Uterus (tissue), 4 donors: ENCODE measurements at places on chromosomes 7 and 10.
A peak's percentile ranks its signal among the peaks of the same experiment; 100 is the strongest.

GRCh38 chr7:101362334-101363195, at the start of gene COL26A1:
TSS of gene COL26A1 (plus strand) at chr7:101362875. CDS start at chr7:101363033, 158 bp downstream.
- DNase-seq = peak; percentile 19

DNA sequence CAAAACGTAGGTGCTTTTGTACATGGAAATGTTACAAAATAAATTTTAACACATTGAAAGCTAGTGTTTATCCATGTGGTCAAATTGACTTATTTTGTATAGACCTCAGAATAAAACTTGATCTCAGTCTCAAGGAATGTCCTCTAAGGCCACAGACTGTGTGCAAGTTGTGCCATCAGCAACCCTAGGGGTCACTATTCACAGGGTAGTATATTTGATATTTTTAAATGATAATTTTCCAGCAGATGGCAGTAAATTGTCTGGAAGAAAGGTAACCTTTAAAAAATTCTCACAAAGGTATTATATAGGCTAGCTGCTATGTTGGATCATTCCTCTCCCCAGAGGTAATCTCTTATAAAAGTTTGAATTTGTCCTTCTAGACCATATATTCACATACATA, 12.9 kb upstream of the SNX10 start:
- DNase-seq = no peak

GRCh38 chr10:21110358-21110757, 213.2 kb upstream of the NEBL start:
- no peak for DNase-seq

DNA sequence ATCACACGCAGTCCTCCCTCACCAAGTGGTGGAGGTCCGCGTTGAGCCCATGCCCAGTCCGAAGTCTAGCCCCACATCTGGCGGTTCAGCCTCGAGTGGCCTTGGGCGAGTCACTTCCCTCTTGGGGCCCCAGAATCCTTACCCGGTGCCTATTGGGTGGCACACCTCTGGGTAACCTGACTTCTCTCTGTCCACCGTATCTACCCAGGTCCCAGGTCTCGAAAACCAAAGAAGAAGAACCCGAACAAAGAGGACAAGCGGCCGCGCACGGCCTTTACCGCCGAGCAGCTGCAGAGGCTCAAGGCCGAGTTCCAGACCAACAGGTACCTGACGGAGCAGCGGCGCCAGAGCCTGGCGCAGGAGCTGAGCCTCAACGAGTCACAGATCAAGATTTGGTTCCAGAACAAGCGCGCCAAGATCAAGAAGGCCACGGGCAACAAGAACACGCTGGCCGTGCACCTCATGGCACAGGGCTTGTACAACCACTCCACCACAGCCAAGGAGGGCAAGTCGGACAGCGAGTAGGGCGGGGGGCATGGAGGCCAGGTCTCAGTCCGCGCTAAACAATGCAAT, 4.3 kb downstream of the EN2 start:
- DNase-seq = no peak

GRCh38 chr10:115417585-115418265, 324.6 kb downstream of the ATRNL1 start:
- no peak for DNase-seq

- DNase-seq = no peak
Observed at GRCh38 chr10:133030781-133031180, 56.9 kb upstream of the ADGRA1 start.

DNA sequence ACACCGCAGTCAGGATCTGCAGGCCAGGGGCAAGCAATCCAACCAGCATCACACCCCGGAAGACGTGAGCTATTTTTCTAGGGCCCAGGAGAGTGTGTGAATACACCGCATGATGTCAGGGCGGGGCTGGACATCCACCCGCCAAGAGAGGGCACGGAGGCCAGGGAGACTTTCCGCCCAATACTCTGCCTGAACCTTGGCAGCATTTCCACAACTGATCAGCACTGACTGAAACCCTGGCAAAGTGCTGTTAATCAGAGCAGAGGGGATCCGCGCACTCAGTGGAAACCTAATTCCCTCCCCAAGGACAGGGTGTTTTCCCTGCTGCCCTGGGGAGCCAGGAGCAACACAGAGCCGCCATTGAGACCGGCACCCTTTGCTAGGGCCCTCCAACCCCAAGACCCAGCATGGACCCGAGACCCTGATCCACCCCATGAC, 8.2 kb downstream of the MAD1L1 start:
- no peak for DNase-seq

- DNase-seq = no peak
Observed at GRCh38 chr7:159195946-159196345, 51.3 kb upstream of the VIPR2 start.

DNA sequence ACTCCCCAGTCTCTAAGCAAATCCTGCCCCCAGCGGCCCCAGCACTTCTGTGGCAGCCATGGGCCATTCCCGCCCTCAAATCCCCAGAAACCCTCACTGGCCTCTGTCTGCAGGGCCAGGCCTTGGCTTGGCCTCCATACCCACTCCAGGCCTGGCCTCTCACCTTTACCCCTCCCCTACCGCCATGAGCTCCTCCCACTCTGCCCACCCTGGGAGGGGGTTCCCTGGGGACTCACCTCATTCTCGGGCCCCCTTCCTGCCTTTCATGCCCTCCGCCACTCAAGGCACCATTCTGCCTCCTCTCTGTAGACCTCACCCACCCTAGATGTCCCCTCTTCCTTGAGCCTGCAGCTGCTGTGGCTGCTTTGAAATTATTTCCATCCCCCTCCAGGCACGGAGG, 41.0 kb downstream of the PRF1 start:
- DNase-seq = no peak

DNA sequence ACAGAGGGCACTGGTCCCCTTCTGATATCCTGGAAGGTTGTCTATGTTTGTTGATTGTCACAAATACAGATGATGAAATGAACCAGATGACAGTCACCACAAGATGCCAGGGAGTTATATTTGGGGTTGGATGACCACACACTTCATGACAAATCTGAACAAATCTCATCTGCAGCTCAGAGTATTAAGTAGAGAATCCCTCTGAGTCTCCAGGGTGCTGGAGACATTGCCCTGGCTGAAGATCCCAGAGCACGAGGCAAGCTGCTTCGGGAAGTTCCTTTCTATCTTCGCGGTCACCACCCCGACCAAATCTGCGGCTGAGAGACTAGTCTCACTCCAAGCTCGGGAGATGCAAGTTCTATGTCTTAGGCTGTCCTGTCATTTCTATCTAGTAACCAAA, 9.0 kb downstream of the DENND2A start:
- no peak for DNase-seq

GRCh38 chr7:115763347-115763746, 267.2 kb downstream of the TFEC start:
- DNase-seq = no peak

DNA sequence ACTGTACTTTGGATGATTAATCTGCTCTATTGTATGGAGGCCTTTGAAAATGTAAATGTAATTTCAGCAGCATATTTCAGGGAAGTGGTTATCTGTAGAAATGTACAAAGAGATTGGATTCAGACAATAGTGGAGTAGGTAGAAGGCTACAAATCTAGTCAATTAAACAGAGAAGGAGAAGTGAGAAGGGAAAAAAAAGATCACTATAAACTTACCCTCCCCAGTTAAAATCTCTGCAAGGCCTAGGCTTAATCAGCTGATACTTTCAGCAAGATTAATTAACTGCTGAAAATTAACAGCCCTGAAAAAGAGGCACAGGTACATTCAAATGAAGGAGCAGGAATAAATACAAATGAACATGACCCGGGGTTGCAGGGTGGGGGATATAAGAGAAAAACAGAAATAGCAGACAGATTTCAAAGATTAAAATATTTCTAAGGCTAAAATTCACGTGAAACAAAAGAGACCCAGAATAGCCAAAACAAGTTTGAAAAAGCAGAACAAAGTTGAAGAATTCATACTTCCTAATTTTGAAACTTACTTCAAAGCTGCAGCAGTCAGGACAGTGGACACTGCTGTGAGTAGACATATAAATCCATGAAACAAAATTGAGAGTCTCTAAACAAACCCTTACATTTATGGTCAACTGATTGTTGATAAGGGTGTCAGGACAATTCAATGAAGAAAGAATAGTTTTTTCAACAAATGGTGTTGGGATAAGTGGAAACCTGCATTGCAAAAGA, 96.0 kb downstream of the NRCAM start:
- no peak for DNase-seq
